Aortic smooth muscle cell (primary cell): ENCODE measurements at places on chromosomes 6 and 20. TPM values are rescaled to one million over a fixed set of nuclear protein-coding genes. Genes with fewer than 3 reads are reported as not detected.

POPDC3 gene
- 0.44 and 0.92 TPM in 2 replicates for total RNA-seq

PXDC1 gene
- 49.0 and 49.4 TPM in 2 replicates for total RNA-seq

EDN1 gene
- total RNA-seq, result 5.2 and 28.5 TPM in 2 replicates

AKIRIN2 gene
- total RNA-seq, result 11.5 and 12.5 TPM in 2 replicates

PTPRK gene
- total RNA-seq, result 65.0 and 66.5 TPM in 2 replicates

MLN gene
- not detected in 2 replicates for total RNA-seq

ELOVL4 gene
- 2.8 and 3.3 TPM in 2 replicates for total RNA-seq

CRIP3 gene
- 0.13 and 0.19 TPM in 2 replicates for total RNA-seq

MCM3 gene
- 45.0 and 84.6 TPM in 2 replicates for total RNA-seq

ALDH5A1 gene
- total RNA-seq, result 1.8 and 2.9 TPM in 2 replicates

JPH2 gene
- total RNA-seq, result 0.13 and 0.37 TPM in 2 replicates

PYGB gene
- 189 and 214 TPM in 2 replicates for total RNA-seq

PGC gene
- not detected in 2 replicates for total RNA-seq

CST9L gene
- total RNA-seq, result not detected in 2 replicates

UNC5CL gene
- under 0.01 TPM in 1 of 2 replicates, not detected in the other for total RNA-seq

TLDC2 gene
- total RNA-seq, result 0.13 and 0.19 TPM in 2 replicates

DTD1 gene
- 106 and 113 TPM in 2 replicates for total RNA-seq

MUC22 gene
- not detected in 2 replicates for total RNA-seq

PNPLA1 gene
- total RNA-seq, result 0.12 TPM in 1 of 2 replicates, not detected in the other
